Urinary bladder (tissue), 4 donors: ENCODE measurements at places on chromosomes 13 and 19. TPM values are rescaled to one million over a fixed set of nuclear protein-coding genes. Genes with fewer than 3 reads are reported as not detected.

DNA sequence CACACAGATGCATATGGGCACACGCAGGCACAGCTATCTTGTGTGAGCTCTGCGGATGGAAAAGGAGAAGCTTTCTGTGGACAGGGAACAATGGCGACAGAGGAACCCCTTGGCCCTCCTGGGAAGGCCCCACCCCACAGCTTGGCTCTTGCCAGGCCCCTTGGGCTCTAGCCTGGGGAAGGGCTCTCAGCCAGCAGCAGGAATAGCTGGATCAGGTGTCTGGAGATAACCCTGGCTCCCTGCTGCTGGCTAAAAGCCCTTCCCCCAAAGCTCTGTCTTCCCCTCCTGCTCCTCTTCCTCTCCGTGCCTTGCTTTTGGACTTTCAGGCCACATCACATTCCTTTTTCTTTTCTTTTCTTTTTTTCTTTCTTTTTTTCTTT lies 24.3 kb downstream of the CEBPA start:
- DNase-seq = no peak

The TSEN34 gene
- total RNA-seq = 31.1 TPM

GRCh38 chr13:81382246-81382645 lies 1041.3 kb upstream of the SPRY2 start:
- DNase-seq = no peak

GRCh38 chr19:2949939-2950285 lies 5.1 kb upstream of the ZNF77 start:
- no peak for DNase-seq

DNA sequence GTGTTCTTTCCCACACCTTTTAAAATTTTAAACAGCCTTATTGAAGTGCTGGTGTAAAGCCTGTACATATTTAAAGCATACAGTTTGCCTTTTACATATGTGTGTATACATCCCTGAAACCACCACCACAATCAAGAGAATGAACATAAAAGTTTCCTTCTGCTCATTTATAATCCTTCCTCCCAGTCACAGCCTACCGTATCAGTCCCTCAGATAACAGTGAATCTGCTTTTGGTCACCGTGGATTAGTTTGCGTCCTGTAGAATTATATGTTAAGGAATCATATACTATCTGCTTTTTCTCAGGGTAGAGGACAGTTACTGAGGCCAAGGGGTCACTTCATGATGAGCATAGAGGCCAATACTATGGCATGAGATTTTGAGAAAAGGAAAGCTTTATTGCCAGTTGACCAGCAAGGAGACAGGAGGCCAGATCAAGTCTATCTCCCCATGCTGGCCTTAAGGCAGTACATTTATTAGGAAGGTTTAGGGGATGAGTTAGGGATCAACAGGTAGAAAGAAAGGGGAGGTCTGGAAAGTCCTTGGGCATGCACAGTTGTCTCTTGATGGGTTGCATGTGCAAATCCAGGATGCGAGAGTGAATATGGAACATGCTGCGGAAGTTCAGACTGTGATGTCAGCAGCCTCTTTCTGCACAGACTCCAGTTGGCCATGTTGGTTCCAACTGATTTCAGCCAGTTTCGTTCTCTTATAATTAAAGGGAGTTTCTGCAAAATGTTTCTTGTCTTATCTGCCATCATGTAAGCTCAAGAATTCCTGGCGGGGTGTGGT lies 36.3 kb upstream of the LSM14A start:
- DNase-seq = no peak

The IRF2BP1 gene
- total RNA-seq = 18.2 TPM

The LGALS14 gene
- not detected for total RNA-seq

DNA sequence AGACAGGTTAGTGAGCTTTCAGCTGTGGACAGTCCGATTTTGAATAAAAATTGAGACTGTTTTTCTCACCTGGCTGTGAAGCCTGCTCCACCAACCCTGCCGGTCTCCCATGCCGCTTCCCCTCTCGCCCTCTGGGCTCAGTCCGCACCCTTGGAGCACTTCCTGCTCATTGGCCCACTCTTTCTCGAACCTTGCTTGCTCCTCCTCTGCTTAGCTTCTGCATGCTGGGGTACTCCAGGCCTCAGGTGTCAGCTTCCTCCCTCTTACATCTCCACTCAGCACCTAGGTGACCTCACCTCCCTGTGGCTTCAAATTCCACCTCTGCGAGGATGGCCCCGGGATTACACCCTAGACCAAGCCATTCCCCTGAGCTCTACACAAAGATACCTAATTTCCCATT lies 39.6 kb downstream of the C13orf42 start:
- DNase-seq = no peak

DNA sequence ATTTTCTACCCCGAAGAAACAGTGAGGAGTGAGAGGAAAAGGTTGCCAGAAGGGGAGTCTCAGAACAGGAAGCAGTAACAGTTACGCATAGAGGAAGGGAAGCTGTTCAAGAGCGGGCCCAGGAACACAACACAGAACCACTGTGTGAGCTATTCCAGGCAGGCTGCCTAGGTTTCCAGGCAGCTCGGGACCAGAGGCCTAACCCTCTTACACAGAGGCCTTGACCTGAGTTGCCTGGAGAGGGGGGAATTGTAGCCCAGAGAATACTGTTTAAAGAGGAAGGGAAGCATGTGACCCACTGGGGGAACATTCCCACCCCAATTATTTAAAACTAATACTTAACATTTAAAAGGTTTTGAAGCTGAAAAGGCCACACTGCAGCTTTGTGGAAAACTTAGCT lies 93.3 kb upstream of the ZNF98 start:
- DNase-seq = no peak

- no peak for DNase-seq
These were observed 133.2 kb downstream of the STARD13 start for GRCh38 chr13:33152389-33152788.

The OR4F17 gene
- not detected for total RNA-seq

DNA sequence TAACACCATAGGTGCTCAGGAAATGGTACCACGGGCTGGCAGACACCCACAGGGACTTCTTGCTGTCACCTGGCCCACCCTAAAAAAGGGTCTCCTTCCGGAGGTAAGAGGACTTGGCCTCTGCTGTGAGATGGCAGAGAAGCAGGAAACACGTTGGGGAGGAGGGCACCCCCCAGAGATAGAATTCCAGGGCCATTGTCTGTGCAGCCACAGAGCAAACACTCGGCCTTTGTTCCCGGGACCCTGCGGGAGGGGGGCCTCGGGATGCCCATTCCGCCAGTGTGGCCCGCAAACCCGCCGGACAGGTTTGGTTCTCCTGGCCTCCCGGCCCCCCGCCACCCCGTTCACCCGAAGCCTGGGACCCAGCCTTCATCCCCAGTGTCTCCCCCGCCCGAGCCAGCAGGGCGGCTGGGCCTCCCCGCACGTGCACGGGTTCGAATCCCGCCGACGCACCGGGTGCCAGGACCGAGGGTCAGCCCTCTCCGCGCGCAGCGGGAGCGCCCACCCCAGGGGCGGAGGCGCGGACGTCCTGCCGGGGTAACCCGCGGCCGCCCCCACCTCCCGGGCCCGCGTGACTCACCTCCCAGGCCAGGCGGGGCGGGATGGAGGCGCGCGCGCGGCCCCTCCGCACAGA lies 714 bp downstream of the PLPP2 start:
- no peak for DNase-seq

DNA sequence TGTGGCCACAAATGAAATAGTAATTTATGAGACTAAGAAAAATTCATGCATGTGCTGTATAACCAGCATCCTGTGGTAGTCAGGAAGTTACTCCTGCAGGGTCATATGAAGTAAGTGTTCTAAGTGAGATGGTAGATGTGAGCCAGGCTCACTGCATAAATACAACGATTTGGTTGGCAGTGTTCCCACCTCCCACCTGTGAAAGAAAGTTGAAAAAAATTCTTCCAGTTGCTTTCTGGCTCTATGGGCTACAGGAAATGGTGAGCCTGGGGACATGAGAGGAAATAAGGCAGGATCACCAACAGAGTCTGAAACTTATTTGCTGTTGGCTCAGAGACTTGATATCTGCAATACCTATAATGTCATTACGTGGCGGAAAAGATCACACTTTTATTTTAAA lies 301.7 kb upstream of the SPRY2 start:
- DNase-seq = no peak

GRCh38 chr19:47415953-47416642 lies 3.2 kb downstream of the MEIS3 start:
- no peak for DNase-seq

The MEF2B gene
- 0.42 TPM for total RNA-seq

The RFPL4AL1 gene
- not detected for total RNA-seq

The ILF3 gene
- 103 TPM for total RNA-seq

- no peak for DNase-seq
These were observed 26.1 kb downstream of the UHRF1 start for GRCh38 chr19:4935444-4935843.

The SIGLEC6 gene
- 4.0 TPM for total RNA-seq

The LACC1 gene
- 9.4 TPM for total RNA-seq
